AG10803 (cell line): ENCODE measurements at places on chromosomes 16 and 17.

DNA sequence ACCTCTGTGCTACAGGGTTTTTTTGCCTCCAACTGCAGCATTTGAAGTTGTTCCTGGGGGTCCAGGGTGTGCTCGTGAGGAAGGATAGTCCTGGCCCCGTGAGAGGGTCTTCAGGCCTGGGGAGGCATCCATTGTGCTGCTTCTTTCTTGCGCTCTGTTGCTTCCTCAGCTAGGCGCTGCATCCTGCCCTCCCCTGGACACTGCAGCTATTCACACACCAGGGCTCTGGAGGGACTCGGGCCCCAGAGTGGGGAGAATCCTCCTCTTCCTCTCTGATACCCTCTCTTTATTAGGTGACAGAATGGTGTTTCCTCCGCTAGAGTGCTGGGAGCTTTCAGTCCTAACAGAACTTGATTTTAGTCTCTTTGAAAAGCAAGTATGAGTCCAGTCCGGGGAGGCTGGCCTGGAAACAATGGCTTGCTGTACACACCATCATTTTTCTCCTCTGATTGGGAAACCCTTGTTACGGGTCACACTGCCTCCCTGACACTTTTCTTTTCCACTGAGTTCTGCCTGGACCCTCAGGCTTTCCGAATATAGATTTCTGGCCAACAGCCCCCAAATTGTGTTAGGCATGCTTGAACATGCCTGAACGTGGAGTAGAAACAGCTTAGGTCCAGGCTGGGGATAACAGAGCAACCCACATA is 81.4 kb upstream of the ELAC2 start:
- DNase-seq = no peak

DNA sequence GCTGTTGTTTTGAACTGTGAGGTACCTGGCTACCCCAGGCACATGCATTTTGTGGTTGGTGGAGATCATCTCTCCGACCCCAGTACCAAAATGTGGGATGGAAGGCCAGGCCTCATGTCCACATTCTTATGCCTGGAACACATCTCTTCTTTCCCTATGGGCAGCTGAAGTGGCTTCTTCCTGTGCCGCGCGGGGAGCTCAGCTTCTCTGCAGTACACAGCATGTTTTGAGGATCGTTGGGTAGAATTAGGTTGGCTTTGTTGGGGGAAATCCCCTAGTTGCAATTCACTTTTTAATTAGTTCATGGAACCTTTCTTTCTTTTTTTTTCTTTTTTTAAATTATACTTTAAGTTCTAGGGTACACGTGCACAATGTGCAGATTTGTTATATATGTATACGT is 242.1 kb downstream of the MSI2 start:
- DNase-seq = no peak

DNA sequence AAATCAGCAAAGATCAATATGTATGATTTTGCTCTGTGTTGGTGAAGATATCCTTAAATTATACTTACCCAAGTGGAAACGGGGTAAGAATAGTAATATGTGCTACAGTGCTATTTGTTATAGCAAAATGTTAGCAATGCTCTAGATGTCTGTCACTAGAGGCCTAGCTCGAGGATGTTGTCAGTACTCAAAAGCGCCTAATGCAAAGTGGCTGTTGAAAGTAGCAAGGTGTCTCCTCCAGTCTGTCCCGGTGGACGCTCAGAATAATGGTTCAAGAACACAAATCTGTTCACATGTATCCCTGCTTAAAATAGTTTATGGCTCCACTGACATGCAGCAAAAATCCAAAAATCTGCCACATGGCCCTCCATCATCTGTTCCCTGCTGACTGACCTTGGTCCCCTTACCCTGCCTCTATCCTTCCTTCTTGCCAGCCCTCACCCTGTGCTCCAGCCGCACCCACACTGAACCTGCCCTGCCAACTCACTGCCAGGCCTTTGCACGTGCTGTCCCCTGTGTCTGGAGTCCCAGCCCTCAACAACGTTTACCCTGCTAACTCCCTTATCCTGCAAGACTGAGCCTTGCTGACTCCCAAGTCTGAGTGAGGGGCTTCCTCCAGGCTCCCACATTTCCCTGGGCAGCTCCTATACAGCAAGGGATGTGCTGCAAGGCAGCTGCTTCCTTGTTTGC is 9.6 kb upstream of the RNF112 start:
- DNase-seq = no peak

DNA sequence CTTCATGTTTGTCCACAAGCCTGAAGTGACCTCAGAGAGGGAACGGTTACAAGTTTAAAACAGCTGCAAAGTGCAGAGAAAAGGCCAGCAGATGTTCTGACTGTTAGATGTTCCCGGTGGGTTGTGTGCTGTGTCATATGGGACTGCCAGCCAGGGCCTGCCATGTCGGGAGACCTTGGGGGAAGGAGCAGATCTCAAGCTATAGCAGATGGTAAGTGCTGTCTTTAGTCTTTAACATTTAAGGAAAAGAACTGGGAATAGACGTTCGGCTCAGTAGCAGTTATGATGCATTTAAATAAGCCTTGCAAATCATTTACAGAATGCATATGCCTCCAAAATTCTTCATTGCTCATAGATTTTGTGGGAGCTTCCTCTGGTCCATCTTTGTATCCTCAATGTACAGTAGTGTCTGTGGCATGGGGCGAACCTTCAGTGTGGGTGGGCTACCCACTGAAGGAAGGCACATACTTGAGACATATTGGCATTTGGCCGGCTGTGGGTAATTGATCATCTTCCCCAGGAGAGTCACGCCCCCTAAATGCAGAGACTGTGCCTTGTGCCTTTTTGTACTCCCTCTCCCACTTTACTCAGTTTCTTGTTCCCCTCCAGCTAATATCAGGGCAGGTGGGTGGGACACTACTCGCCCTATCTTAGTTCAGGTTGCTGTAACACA is 131.9 kb downstream of the NPIPB5 start:
- no peak for DNase-seq

DNA sequence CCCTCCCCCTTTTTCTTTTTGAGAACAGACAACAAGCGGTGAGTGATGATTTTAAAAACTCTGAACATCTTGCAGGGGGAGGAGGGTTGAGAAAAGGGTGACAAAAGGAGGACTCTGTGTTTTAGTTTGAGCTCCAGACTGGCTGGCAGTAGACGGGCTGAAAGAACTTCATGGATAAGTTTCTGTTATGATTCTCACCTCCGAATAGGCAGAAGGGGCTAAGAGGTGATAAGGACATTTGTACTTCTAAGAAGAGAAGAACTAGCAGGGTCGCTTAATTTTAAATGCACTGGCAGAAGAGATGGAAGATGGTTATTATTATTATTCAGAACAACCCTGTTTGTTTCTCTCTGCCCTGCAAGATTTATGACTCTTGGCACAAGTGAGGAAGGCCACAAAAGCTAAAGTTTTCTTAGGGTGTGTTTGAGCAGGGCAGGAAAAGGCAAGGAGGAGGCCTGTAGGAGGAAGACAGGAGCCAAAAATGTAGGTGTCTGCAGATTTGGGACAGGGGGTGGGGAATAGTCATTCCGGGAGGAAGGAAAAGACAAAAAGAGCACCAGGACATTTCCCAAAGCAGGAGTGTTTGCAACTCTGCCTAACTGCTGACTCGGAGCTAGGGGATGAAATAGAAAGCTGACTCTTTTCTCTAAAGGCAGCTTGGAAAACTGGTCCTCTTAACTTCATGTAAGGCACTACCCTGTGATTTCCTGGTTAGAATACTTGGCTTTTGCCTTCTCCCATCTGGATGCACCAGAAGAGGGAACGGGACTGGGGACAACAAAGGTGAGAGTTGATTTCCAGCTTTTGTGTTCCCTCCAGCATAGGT is 11.9 kb upstream of the HOXB2 start:
- no peak for DNase-seq

- no peak for DNase-seq
Observed at GRCh38 chr17:77892469-77893143, 65.9 kb upstream of the TNRC6C start.

DNA sequence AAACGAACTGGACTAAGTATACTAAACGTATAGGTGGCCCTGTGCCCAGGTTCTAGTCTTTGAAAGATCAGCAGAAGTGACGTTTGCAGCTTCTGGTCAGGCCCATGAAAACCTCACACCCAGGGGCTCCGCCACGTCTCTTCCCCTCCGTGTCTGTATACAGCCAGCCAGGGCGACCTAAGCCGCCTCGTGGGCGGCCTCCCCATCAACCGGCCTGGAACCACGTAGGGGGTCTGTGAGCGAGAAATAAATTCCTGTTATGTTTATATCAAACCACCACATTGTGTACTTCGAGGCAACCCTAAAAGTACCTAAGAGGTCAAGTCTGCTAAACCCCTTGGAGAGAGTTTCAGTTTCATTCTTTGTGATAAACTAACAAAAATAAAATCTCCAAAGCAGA is 6.8 kb downstream of the TK1 start:
- no peak for DNase-seq

GRCh38 chr17:77304051-77304745 is 163.4 kb downstream of the SEC14L1 start:
- DNase-seq = peak; percentile 44

GRCh38 chr17:77958716-77959125 is 218 bp downstream of the TNRC6C start:
- DNase-seq = peak; percentile 4

GRCh38 chr17:79379700-79380445 is 231.0 kb downstream of the RBFOX3 start:
- DNase-seq = no peak

GRCh38 chr16:16863672-16864071 is 484.7 kb downstream of the NPIPA7 start:
- no peak for DNase-seq

DNA sequence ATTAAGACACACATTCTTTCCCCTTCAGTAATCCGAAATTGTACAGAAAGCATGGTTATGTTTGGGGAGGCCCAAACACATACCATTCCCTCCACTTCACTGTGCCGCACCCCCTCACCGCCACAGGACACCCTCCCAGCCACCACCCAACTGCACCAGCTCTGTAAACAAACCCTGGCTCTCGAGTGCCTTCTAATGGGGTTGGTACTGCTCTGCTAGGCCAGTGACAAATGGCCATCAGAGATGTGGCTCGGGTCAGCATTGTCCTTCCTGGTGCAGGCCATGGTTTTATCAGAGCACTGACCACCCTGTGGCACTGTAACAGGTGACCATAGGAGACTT is 24.0 kb upstream of the SREBF1 start:
- DNase-seq = no peak

DNA sequence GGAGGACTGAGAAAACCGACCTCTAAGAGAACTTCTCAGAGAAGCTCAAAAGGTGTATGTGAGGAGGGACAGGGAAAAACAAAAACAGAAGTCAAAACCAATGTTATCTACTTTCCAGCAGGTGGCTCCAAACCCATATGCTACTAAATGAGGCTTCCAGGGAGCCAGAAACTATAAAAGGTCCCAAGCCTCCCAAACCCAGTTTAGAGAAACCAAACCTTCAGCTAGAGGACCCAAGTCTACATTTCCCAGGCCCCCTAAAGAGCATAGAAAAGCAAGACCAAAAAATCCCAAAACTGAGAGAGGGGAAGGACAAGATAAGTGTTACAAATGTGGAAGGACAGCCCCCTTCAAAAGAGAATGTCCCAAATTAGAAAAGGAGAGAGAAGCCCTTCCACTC is 3.7 kb downstream of the HPR start:
- peak; percentile 51 for DNase-seq

- peak; percentile 82 for DNase-seq
Observed at GRCh38 chr17:14080847-14081251, 11.5 kb downstream of the COX10 start.

- DNase-seq = no peak
Observed at GRCh38 chr16:10967986-10968385, 23.6 kb downstream of the CLEC16A start.

- DNase-seq = no peak
Observed at GRCh38 chr17:4879601-4880000, 19.7 kb upstream of the C17orf107 start.

GRCh38 chr17:78121801-78122215 is 6.7 kb downstream of the TMC6 start:
- no peak for DNase-seq

- peak; percentile 80 for DNase-seq
Observed at GRCh38 chr16:17469011-17469740, 1.6 kb downstream of the XYLT1 start.

DNA sequence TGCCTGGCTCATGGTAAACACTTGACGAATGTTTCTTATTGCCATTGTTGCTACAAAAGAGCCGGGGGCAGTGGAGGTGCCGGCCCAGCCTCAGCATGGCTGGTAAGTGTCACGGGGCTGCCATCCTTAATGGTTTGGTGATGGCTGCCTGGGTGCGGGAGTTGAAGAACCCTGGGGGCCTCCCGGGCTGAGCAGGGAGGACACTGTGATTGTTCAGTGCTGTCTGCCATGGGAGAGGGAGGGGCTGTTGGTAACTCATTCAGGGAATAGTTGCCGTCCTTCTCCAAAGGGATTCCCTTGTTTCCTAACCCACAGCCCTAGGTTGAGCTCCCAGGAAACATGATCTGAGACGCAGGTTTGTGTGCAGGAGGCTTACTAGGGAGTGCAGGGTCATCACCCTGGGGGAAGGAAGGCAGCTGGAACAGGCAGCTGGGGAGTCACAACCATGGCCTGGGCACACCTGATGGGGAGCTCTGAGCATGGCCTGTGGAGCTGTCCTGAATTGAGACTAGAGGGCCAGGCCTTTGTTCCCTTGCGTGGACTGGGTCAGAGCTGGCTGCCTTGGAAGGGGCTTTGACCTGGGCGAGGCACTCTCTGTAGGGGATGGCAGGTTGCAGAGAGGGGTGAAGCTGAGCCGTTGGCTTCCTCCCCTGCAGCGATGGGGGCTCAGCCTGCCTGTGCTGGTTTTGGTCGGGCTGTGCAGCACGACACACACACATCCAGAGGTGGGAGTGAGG is 85.7 kb downstream of the PLCG2 start:
- no peak for DNase-seq
